ENCODE measurements at places on chromosomes 6 and 20.

- no peak for DNase-seq
Measured at GRCh38 chr6:17484201-17484849, 90.9 kb downstream of the CAP2 start.

- DNase-seq, result no peak
Measured at GRCh38 chr20:40279390-40279789, 409.6 kb downstream of the MAFB start.

GRCh38 chr20:44247586-44248409 is 690 bp downstream of the GDAP1L1 start:
- DNase-seq, result no peak

DNA sequence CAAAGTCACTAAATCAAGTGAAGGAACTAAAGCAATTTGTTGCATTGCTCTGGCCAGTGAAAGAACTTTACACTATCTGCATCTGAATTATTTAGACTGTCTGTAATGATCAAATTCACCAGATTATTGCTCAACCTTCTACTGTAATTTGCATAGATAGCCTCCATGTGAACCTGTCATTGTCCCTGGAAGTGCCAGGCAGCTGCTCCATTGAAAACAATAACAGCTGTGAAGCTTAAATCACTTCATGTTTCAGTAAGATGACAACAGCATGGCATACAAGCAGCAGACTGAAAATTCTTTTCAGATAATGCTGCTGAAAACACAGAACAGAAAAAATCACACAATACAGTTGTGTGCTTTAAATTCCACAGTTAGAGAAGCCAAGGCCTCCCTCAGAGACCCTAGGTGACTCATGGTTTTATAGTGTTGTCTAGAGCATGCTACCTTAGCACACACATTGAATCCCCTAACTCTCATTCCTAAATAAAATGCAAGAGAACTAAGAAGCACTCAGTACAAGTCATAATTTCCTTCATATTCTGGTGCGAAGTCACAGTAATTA is 248.9 kb downstream of the TPBG start:
- DNase-seq, result no peak

DNA sequence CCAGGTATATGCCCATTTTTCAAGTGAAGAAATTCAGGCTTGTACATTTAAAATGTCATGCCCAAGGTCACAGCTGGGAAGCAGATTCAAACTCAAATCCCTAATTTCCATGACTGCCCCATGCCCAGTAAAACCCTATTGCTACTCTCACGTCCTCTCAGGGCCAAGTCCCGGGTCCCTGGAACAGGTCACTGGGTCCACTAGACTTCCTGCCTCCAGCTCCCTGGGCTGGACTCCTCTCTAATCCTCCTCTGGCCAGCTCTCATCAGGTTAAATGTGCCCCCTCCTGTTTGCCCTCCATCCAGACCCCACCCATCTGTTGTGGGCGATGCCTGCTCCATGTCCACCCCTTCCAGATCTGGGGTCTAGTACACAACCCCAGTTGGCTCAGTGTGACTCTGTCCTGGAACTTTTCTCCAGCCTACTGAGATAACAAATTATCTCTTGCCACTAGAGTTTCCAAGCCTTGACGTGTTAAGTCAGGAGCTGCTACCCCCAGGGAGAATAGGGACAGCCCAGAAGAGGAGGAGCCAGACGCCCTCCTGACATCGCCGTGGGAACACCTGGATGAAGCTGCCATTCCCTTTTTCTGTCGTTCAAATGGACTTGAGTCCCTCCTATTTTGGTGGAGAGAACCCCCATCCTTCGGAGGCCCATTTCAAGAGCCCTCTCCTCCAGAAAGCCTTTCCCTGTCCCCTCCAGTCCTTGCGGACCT is 3.7 kb upstream of the SPDEF start:
- DNase-seq, result no peak

GRCh38 chr20:60921022-60921622 is 330.9 kb upstream of the CDH4 start:
- no peak for DNase-seq

GRCh38 chr6:116327803-116328527 is 42.8 kb upstream of the DSE start:
- no peak for DNase-seq

GRCh38 chr6:137685798-137686375 is 181.2 kb upstream of the TNFAIP3 start:
- DNase-seq, result no peak

GRCh38 chr20:24782301-24782700 is 166.8 kb upstream of the CST7 start:
- DNase-seq, result no peak

All from stimulated activated CD4-positive, alpha-beta T cell treated with anti-CD3 and anti-CD28 coated beads, Interleukin-15, amount 100 ng/mL, for 1 hour (primary cell).